ENCODE measurements at places on chromosomes 1 and 21. TPM values are rescaled to one million over a fixed set of nuclear protein-coding genes. Genes with fewer than 3 reads are reported as not detected.

DNA sequence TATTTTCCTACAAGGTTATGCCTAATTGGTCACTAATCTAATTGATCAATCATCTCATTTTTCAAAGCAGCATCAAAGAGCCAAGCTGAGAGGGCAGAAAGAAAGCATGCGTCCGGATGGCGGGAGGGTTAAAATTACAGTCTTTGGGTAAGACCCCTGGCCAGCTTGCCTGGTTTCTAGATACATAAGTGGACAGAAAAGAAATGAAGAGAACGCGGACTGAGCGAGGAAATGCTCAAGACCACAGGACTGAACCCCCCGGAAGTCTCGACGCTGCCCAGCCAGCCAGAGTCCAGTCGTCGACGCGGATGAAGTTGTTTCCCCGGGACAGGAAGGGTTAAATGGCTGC is 297.2 kb downstream of the OMA1 start:
- no peak for DNase-seq

DNA sequence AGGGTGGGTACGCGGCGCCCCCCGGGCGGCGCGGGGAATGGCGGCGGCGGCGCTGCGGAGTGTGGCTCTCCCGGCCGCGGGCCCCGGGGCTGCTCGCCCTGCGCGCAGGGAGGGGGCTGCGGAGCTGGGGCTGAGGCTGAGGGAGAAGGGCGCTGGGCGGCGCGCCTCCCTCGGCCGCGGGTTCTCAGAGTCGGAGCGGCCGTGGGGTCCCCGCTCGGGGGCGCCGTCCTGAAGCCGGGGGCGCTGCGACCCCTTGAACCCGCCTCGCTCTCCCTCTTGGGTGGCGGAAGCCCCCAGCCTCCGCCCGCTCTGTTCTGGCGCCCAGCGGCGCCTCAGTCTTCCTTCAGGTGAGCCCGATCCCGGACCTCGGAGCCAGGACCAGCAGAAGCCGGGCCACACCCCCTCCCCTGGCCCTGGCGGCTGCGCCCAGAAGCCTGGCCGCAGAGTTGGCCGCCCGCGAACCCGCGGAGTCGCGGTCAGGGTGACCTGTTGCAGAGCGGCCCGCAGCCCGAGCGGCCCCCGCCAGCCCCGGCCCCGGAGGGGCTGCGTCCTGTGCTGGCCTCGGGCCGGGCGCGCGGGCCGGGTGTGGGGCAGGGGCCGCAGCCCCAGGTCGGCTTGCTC is 532 bp downstream of the RALGPS2 start:
- peak; percentile 50 for DNase-seq

GRCh38 chr1:215679231-215679630 is 112.1 kb downstream of the KCTD3 start:
- DNase-seq: no peak

- DNase-seq: no peak
Measured at GRCh38 chr1:167423684-167424619, 94.4 kb downstream of the CD247 start.

DUSP23 gene
- polyA plus RNA-seq: 30.4 TPM

All from brain (organoid and tissue), 16 donors.